M059J (cell line): ENCODE measurements at places on chromosomes 6 and 20. TPM values are rescaled to one million over a fixed set of nuclear protein-coding genes. Genes with fewer than 3 reads are reported as not detected.
A peak's percentile ranks its signal among the peaks of the same experiment; 100 is the strongest.

LINC00237 gene
- not detected in 2 replicates for total RNA-seq

DNA sequence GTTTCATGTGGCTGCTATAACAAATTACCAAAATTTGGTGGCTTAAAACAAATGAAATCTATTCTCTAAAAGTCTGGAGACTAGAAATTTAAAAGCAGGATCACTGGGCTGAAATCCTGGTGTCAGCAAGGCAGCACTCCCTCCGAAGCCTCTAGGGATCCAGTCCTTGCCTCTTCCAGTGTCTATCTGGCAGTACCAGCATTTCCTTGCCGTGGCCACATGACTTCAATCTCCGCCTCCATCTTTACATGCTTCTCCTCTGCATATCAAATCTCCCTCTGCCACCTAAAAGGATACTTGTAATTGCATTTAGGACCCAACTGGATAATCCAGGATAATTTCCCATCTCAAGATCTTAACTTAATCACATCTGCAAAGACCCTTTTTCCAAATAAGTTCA is 30.2 kb downstream of the ARHGAP18 start:
- DNase-seq: peak; percentile 60

SEL1L2 gene
- not detected in 2 replicates for total RNA-seq

- peak; percentile 81 for DNase-seq
Observed at GRCh38 chr6:22147921-22148776, 148.7 kb downstream of the PRL start.

ENPP5 gene
- total RNA-seq: 0.22 and 1.0 TPM in 2 replicates
